ENCODE measurements at places on chromosomes 6 and 20. TPM values are rescaled to one million over a fixed set of nuclear protein-coding genes. Genes with fewer than 3 reads are reported as not detected.
A peak's percentile ranks its signal among the peaks of the same experiment; 100 is the strongest.

- peak; percentile 84 for DNase-seq
- H3K4me3 ChIP-seq = no peak overlapping the region
- H3K27me3 ChIP-seq = no peaks in the 10 kb centered on the region
Observed at GRCh38 chr6:15417811-15418210, 171.9 kb downstream of the JARID2 start.

Gene SLC35D3
- total RNA-seq = not detected

Gene NT5E
- 77.4 TPM for total RNA-seq

Gene TINAG
- not detected for total RNA-seq

Gene SNRPB
- 193 TPM for total RNA-seq

- no peak for DNase-seq
- H3K4me1 ChIP-seq = no peaks in the 10 kb centered on the region
- H3K36me3 ChIP-seq = no peaks in the 10 kb centered on the region
- H3K4me3 ChIP-seq = no peak overlapping the region
- H3K27ac ChIP-seq = no peak overlapping the region
- H3K27me3 ChIP-seq = no peaks in the 10 kb centered on the region
Observed at GRCh38 chr6:87164004-87164403, 8.6 kb downstream of the ZNF292 start.

Gene OTOR
- not detected for total RNA-seq

DNA sequence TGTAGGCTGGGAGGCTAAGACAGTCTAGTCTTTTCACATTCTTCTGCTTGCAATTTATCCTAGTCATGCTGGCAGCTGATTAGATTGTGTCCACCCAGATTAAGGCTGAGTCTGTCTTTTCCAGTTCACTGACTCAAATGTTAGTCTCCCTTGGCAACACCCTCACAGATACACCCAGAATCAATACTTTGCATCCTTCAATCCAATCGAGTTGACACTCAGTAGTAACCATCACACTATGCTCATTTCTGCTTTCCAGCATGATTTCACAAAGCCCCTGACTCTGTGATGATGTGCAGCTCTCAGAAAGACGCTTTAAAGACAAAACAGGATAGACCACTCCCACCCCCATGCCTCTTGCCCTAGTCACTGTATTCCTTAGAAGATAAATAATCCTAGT lies 693.0 kb downstream of the HTR1B start:
- DNase-seq = no peak
- H3K36me3 ChIP-seq = no peaks in the 10 kb centered on the region
- no peak overlapping the region for H3K27ac ChIP-seq
- H3K4me1 ChIP-seq = no peaks in the 10 kb centered on the region
- no peak overlapping the region for H3K4me3 ChIP-seq

Gene METTL24
- 0.36 TPM for total RNA-seq

Gene RIPOR2
- 0.29 TPM for total RNA-seq

DNA sequence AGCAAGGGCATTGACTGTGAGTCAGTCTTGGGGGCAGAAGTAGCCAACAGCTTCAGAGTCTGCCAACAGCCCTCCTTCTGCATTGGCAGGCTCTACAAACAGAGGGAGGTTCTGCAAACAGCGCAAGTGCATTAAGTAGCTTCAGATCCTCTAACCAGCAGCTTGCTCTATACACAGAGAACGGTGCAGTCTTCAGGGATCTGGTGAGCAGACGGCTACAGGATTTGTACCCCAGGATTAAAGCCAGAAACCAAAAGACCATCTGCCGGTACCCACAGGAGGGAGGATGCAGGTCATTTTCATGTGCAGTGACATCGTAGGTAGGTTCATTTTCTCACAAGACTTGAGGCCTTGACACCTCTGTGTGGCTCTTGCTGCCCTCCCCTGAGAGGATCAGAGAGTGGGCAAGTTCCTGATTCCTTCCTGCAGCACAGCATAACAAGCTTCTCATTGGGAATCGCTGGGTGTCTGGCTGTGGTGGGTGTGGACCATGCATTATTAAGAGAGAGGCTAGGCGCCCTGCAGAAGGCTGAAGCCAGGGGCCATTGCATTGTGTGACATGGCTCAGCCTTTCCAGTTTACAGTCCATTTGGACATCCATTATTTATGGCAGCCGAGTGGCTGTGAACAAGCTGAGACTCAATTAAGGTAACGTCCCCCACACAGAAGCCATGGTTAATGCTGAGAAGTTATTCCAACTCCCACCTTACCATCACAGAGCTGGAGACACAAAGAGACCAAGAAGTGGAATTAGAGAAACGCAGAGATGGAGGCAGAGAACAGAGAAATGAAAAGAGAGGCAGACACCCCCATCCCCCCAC lies 250.0 kb downstream of the LRFN2 start:
- H3K4me1 ChIP-seq = no peaks in the 10 kb centered on the region
- H3K4me3 ChIP-seq = no peak overlapping the region
- no peak for DNase-seq
- peaks cover 6% of the 10 kb centered on the region for H3K27me3 ChIP-seq
- H3K27ac ChIP-seq = no peak overlapping the region

GRCh38 chr20:37360391-37361115 lies 14.6 kb downstream of the SRC start:
- H3K27ac ChIP-seq = no peak overlapping the region
- no peak overlapping the region for H3K4me3 ChIP-seq
- DNase-seq = no peak
- no peaks in the 10 kb centered on the region for H3K4me1 ChIP-seq
- H3K27me3 ChIP-seq = no peaks in the 10 kb centered on the region

DNA sequence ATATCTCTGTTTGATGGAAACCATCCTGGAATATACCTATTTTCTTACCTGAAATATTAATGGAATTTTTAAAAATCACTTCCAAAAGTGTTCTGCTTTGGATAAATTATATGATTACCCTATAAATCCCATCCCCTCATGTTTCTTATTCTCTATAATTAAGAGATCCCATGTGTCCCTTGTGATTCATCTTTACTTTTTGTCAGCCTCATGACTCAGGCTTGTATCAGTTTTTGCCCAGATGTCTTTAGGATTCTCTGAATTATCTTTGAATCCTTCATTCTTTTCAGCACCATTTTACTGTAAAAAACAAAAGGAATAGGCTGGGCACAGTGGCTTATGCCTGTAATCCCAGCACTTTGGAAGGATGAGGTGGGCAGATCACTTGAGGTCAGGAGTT lies 804.5 kb upstream of the CITED2 start:
- H3K36me3 ChIP-seq = no peaks in the 10 kb centered on the region
- H3K4me3 ChIP-seq = no peak overlapping the region
- H3K27ac ChIP-seq = no peak overlapping the region
- H3K27me3 ChIP-seq = no peaks in the 10 kb centered on the region
- DNase-seq = peak; percentile 52

DNA sequence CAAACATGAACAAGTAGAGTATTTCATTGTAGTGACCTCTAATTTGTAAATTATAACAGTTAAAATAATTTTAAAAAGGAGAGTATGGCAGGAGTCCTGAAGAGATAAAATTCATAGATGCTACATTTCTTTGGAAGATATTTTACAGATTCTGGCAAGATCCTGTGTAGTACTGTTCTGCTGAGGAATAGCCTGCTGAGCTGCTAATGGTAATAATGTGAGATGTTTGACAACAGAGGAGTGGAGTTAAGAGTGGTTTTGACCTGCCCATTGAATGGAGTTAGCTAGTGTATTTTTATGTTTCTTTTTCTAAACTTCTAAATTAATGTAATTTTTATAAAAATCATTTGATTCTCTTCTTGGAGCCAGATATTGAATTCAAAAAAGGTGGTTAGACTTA lies 11.8 kb downstream of the CLVS2 start:
- no peak for DNase-seq
- no peaks in the 10 kb centered on the region for H3K36me3 ChIP-seq
- no peaks in the 10 kb centered on the region for H3K4me1 ChIP-seq
- no peaks in the 10 kb centered on the region for H3K27me3 ChIP-seq
- no peak overlapping the region for H3K27ac ChIP-seq
- H3K4me3 ChIP-seq = no peak overlapping the region

- no peak overlapping the region for H3K27ac ChIP-seq
- no peaks in the 10 kb centered on the region for H3K4me1 ChIP-seq
- no peaks in the 10 kb centered on the region for H3K27me3 ChIP-seq
- DNase-seq = peak; percentile 66
- H3K36me3 ChIP-seq = no peaks in the 10 kb centered on the region
Observed at GRCh38 chr6:22079783-22080182, 217.1 kb downstream of the PRL start.

Gene CST2
- total RNA-seq = 1.7 TPM

DNA sequence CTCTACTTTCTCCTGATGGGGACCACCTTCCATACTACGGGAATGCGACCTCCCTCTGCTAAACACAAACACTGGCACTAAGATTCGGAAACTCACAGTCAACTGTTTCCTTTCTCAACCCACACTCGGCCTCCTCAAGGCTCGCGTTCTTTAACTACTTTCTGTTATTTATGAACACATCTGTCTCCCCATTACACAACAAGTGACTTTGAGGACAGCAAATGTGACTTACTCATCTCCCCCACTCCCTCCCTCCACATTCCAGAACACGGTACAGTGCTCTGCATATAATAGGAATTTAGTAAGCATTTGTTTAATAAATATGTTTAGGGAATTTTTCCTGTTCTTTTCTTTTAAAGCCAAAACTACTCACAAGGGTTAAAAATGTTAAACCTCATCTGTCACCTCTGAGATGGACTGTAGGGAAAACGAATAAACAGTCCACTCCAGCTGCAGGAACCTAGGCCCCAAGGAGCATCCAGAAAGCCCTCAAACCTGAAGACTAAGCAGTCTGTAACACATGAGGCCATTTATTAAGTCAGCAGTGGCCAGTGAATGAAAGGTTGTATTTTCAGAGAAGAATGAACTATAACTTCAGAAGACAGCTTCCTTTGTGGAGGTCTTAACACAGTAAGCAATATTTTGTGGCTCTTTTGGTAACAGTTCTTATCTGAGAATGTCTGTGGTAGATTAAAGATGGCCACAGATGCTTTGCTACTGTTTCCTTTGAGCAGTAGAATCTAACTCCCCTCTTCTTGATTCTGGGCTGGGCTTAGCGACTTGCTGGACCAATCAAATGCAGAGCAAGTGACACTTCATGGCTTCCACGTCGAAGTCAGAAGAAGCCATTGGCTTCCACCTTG lies 209.6 kb upstream of the DTNBP1 start:
- peak; percentile 23 for DNase-seq
- H3K27ac ChIP-seq = no peak overlapping the region
- H3K4me1 ChIP-seq = no peaks in the 10 kb centered on the region
- no peak overlapping the region for H3K4me3 ChIP-seq
- no peaks in the 10 kb centered on the region for H3K36me3 ChIP-seq

GRCh38 chr6:47242483-47243386 lies 67.0 kb downstream of the TNFRSF21 start:
- H3K36me3 ChIP-seq = no peaks in the 10 kb centered on the region
- no peak overlapping the region for H3K4me3 ChIP-seq
- peaks cover 13% of the 10 kb centered on the region for H3K4me1 ChIP-seq
- peak overlapping the region; percentile 57 for H3K27ac ChIP-seq

GRCh38 chr20:62543470-62544302 lies 67.9 kb upstream of the GATA5 start:
- peaks cover 6% of the 10 kb centered on the region for H3K27me3 ChIP-seq
- no peak for DNase-seq
- H3K4me3 ChIP-seq = no peak overlapping the region

GRCh38 chr6:79801362-79801761 lies 146.0 kb downstream of the ELOVL4 start:
- H3K36me3 ChIP-seq = no peaks in the 10 kb centered on the region
- no peak overlapping the region for H3K4me3 ChIP-seq
- no peaks in the 10 kb centered on the region for H3K4me1 ChIP-seq
- H3K27me3 ChIP-seq = no peaks in the 10 kb centered on the region
- no peak for DNase-seq
- H3K27ac ChIP-seq = no peak overlapping the region

DNA sequence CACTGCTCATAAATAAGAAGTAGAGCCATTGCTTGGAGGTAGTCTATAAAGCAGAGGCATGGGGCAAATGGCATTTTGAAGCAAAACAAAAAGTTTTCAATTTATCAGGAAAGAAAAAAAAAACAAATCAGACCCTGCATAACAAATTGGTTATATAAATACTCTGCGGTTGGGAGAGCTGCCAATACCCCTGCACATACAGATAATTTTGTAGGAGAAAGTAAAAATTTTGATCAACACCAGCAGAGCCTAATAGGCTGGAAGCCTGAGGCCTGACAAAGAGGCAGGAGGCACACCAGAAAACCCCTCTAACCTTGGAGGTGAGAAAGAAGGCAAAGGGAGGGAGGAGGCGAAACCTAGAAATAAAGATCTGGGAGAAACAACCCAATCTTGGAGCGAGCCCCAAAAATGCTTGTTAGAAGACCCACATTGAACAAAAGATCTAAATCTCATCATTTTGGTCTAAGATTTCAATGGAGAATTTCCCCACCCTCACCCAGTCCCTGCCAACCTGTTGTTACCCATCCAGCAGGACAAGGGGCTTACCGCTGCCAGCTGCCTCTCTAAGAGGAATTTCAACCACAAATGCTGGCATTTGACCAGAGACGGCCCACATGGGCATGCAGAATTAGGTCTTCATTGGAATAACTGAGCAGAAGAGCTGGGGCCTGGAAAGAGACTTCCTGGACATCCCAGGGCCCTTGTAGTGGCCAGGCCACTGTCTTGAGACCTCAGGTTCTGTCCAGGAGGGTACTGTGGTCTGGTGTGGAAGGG lies 28.4 kb downstream of the FOXA2 start:
- no peak for DNase-seq
- H3K4me1 ChIP-seq = no peaks in the 10 kb centered on the region
- no peaks in the 10 kb centered on the region for H3K36me3 ChIP-seq
- H3K27ac ChIP-seq = no peak overlapping the region
- no peak overlapping the region for H3K4me3 ChIP-seq

DNA sequence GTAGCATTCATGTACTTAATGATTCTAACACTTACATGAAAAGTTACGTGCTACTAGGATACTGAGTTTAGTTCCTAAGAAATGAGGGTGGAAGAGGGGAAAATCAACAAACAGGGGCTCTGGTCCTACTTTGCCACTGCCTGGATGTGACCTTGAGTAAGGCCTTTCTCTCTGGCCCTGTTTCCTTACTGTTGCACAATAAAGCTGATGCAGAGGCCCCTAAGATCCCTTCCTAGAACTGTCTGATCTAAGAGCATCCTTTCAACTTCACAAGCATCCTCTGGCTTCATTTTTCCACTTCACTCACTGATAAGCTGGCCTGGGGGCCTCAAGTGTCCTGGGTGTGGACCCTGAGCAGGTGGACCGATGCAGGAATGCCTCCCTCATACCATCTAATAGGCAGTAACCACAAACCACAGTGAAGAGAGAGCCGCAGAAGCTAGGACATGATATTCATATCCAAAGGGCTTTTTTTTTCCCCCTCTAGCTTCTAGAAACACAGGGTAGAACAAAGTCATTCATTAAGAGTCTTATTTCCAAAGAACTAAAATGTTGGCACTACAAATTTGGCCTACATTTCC lies 21.6 kb downstream of the FKBP1A start:
- H3K4me3 ChIP-seq = no peak overlapping the region
- peak overlapping the region; percentile 4 for H3K27ac ChIP-seq
- H3K4me1 ChIP-seq = peaks cover 29% of the 10 kb centered on the region
- DNase-seq = no peak

GRCh38 chr6:156826290-156826955 lies 49.2 kb downstream of the ARID1B start:
- H3K27me3 ChIP-seq = no peaks in the 10 kb centered on the region
- DNase-seq = no peak
- H3K27ac ChIP-seq = no peak overlapping the region
- peaks cover 19% of the 10 kb centered on the region for H3K4me1 ChIP-seq

Gene ATP9A
- total RNA-seq = 13.5 TPM
